ENCODE measurements at places on chromosomes 7 and 10.

GRCh38 chr10:6640433-6641040 lies 60.5 kb upstream of the PRKCQ start:
- no peak for DNase-seq

- peak; percentile 42 for DNase-seq
These were observed 34.1 kb upstream of the TSPAN33 start for GRCh38 chr7:129110258-129110981.

DNA sequence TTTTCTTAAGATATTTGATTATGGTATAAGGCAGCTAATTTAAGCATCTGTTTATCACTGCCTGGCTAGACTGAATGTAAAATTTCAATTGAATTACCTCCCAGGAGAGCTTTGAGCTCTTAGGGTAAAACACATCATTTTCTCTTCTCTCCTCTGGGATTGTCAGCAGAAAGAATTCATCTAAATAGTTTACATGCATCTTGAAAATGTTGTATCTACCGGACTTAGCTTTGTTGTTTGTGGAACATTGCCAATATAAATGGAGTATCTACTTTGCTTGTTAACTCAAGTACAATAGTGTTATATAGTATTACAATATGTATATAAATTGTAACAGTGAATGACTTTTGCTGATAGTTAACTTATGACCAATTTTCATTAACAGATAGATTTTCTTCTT lies 73.3 kb downstream of the TAF3 start:
- DNase-seq: no peak

- no peak for DNase-seq
These were observed 7.1 kb downstream of the CHST3 start for GRCh38 chr10:71971311-71971731.

- DNase-seq: no peak
These were observed 28.9 kb downstream of the FZD1 start for GRCh38 chr7:91293136-91293535.

DNA sequence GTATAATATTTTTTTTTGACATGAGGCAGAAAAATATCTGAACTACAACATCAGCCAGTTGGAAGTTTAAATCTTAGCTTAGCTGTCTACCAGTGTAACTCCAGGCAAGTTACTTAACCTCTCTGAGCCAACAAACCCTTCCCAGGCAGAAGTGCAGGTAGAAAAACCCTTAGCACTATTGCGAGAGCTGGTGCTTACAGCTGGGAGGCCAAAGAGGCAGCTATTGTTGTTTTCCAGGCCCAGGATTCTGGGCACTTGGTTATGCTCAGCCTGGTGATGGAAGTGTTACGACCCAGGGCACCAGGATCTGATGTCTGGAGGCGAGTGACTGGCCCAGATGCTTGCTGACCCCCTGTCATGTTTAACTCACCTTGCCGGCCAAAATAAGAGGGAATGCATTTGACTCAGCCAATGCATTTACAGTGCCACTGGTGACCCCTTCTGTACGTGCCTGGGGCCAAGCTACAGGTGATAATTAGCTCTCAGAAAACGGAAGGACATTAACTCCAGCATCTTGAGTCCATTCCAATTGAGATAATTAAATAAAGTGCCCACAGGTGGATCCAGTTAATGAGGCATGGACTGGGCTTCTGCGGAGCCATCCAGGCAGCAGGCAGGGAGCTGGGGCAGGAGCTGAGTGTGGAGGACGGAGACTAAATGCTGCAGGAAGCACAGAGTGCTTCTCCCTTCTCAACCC lies 126.5 kb upstream of the HABP2 start:
- no peak for DNase-seq

DNA sequence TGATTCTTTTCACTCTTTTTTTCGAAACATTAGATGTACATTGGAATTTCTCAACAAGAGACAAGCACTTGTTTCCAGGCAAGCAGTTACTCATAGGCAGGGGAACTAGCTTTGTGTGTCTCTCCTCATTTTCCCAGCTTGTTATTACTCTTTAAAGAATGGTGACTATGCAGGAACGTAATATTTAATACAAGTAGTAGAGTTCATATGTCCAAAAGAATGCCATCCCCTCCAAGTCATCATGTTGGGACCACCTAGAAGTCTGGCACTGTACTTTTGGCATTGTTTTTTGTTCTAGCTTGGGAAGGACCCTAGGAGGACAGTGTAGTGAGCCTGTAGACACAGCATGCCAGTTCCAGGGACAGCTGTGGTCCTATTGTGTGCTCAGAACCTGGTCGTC lies 650.7 kb downstream of the INHBA start:
- no peak for DNase-seq

DNA sequence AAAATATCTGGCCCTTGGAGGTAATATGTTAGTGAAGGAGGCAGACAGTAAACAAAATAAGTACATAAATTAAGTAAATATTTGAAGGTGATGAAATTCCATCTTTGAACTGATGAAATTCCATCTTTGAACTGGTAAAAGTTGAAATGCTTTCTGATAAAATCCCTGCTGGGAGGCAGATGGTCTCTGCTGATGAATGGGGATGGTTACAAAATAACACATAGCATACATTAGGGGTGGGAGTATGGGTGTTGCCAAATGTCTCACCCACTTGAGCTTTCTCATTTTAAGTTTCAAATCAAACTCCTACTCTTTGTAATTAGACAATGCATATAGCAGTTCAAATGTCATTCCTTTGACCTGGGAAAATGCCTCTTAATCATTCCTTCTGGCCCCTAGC lies 77.5 kb upstream of the SORCS3 start:
- DNase-seq: no peak

- no peak for DNase-seq
These were observed 1.0 kb upstream of the ZNF800 start for GRCh38 chr7:127393368-127394058.

DNA sequence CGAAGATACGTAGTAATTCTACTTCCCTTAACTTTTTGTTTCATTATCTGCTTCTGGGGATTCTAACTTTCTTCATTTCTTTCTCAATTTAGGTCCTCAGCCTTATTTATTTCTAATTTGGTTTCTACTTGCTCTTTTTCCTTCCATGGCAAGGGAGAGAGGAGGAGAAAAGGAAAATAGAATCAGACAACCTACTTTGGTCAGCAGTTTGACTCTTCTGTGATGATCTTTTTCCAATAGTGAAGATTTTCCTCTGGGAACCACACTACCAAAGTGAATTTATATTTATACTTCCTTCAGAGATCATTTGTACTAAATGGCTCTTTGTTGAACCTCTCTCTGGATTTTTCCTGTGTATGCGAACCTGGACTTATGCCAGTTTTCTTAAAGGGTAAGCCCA lies 90.2 kb downstream of the TMEM26 start:
- no peak for DNase-seq

DNA sequence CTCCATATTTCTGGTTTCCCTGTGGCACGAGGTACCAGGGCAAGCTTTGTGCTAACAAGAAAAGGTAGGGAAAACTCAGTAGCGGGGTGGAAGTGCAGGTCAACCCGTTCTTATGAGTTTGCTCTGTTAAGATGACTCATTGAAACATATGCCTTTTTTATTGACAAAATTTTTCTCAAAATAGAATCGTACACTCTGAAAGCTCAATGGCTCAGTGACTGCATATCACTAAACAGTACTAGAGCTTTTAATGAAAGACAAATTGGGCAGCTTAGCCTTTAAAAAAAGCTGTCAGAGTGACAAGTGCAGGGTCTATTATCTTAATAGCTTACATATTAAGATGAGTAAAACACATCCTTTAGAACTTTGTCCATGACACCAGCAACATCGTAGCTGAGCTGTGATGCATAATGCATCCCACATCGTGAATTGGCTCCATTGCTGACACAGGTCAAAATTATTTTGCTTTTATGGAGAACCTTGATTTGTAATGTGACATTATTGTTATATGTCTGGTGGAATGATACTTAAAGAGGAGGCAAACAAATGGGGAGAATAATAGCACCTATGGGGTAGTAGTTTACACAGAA lies 264.4 kb downstream of the ETV1 start:
- DNase-seq: no peak

GRCh38 chr10:44968500-44969400 lies 9.1 kb downstream of the RASSF4 start:
- no peak for DNase-seq

- no peak for DNase-seq
These were observed 926.0 kb upstream of the C7orf33 start for GRCh38 chr7:147664541-147664940.

Data from HAP-1 (cell line).